ENCODE measurements at places on chromosomes 16 and 17.

DNA sequence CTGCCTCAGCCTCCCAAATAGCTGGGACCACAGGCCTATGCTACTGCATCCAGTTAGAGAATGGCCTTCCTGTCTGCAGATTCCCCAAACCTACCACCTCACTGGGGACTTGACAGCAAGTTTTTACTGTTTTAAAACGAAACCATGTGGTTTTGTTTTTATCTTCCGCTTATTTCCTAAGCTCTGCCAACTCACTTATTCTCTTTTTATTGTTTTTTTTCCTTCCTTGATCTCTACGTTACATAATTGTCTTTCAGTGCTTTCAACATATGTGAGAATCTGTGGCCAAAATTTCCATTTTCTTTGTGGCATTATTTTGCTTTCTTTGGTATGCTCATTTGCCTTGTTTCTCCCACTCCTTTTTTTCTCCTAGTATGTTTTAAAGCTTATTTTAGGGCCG is 14.6 kb upstream of the SLC38A7 start:
- DNase-seq: no peak

- no peak for DNase-seq
Observed at GRCh38 chr16:55349867-55350266, 25.9 kb downstream of the IRX6 start.

DNA sequence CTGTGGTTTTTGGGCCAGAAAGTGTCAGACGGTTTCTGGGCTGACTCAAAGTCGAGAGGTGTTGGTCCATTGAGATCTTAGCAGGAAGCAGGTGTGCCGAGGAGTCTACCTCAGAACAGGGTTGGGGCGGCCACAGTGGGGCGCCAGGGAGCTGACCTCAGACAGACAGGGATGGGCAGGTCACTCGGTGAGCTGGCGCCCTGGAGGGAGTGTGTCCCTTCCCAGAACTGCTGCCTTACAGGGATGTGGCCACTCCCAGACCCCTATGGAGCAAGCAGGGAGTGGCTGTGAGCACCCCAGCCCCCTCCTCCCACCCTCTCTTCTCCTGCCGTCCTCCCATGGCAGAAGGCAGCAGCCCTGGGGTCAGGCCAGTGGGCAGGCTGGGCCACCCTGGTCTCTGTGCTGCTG is 14.0 kb upstream of the DPEP1 start:
- no peak for DNase-seq

GRCh38 chr16:46650254-46650623 is 29.1 kb upstream of the SHCBP1 start:
- DNase-seq: no peak

GRCh38 chr16:15742716-15743115 is 92.7 kb downstream of the NDE1 start:
- no peak for DNase-seq

- DNase-seq: no peak
Observed at GRCh38 chr17:34579017-34579946, at the start of gene TMEM132E. TMEM132E (plus strand) TSS chr17:34579582; CDS start chr17:34581077, 1,495 bp downstream.

DNA sequence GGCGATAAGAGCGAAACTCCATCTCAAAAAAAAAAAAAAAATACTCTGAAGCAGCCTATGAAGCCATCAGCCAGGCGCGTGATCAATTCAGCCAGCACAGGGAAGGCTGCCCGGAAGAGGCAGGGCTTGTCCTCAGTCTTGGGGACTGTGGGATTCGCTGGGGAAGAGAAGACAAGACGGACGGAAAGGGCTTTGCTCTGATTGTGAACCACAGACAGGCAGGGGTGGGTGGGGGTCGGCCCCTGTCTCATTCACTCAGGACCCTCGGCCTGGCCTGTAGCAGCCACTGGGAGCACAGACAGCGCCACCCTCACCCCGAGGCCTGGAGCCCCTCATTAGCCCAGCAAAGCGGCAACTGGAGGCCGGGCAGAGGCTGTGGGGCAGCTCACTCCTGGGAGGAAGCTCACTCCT is 37.2 kb downstream of the ABR start:
- DNase-seq: no peak

DNA sequence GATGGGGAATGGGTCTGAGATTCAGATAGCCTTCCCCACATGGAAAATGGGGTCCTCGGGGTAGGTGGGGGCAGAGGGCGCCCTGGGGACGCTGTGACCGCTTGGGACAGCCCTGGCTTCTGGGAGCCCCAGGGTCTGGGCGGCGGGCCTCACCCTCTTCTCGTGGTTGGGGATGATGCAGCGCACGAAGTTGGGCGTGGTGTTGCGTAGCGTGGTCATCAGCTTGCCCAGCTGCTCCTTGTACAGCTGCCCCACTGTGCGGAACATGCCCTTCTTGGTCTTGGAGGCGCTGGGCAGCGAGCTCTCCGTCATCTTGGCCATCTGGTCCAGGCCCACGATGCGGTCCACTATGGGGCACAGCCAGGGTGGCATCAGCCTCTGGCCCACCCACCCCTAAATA is 99.9 kb downstream of the NDE1 start:
- DNase-seq: no peak

DNA sequence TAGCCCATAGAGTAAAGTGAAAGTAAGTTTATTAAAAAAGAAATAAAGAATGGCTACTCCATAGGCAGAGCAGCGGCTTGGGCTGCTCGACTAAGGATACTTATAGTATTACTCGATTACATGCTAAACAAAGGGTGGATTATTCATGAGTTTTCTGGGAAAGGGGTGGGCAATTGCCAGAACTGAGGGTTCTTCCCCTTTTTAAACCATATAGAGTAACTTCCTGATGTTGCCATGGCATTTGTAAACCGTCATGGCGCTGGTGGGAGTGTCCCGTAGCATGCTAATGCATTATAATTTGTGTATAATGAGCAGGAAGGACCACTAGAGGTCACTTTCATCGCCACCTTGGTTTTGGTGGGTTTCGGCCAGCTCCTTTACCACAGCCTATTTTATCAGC is 13.3 kb upstream of the GAS7 start:
- no peak for DNase-seq

DNA sequence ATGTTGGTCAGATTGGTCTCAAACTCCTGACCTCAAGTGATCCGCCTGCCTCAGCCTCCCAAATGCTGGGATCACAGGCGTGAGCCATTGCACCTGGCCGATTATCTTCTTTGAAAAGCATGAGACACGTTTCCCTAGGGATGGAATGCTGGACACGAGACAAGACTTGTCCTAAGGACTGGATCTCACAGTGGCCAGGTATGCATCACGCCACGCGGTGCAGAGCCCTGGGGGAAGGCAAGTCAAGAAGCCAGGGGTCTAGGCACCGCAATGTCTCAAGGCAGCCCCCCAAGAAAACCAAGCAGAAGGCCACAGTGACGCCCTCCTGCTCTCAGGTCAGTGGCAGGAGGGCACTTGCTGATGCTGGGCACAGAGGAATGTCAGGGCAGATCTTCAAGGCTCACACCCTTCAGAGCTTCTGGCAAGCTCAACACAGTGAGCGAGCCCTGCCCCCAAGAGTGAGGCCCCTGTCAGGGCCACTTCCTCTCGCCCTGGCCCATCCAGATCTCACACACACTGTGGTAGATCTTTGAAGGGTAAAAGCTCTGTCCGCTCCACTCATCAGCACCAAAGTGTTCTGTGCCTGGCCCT is 134.7 kb downstream of the ZNF778 start:
- DNase-seq: no peak

- DNase-seq: no peak
Observed at GRCh38 chr16:726438-727290, at the start of the genes CCDC78 and HAGHL. CCDC78 (minus strand) TSS chr16:726443; CDS start chr16:726367, 76 bp downstream. HAGHL (plus strand) TSS chr16:727106; CDS start chr16:727510, 404 bp downstream.

DNA sequence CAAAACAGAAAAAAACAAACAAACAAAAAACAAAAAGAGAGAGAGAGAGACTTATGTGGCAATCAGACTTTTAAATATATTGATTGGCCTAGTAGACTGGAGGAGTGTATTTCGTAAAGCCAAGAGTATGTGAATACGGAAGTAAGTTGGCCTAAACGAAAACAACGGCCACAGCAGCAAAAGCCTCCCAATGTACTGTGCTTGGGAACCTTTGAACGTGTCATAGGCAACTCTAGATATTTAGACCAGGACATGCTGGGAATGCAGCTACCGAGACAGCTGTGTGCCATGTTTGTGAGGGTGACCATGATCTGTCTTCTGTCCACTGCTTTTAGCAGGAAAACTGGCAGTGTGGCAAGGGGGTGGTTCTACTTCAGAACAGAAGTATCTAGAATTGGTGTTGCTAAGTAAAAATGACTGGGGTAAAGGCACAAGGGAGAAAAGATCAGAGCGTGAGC is 7.4 kb downstream of the MAF start:
- DNase-seq: no peak

DNA sequence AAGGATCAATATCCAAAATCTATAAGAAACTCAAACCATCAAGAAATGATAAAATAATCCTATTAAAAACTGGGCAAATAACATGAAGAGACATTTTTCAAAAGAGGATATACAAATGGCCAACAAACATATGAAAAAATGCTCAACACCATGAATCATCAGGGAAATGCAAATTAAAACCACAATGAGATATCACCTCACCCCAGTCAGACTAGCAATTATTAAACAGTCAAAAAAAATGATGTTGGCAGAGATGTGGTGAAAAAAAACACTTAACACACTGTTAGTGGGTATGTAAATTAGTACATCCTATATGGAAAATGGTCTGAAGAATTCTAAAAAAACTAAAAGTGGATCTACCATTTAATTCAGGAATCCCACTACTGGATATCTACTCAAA is 379.0 kb upstream of the SOX9 start:
- no peak for DNase-seq

DNA sequence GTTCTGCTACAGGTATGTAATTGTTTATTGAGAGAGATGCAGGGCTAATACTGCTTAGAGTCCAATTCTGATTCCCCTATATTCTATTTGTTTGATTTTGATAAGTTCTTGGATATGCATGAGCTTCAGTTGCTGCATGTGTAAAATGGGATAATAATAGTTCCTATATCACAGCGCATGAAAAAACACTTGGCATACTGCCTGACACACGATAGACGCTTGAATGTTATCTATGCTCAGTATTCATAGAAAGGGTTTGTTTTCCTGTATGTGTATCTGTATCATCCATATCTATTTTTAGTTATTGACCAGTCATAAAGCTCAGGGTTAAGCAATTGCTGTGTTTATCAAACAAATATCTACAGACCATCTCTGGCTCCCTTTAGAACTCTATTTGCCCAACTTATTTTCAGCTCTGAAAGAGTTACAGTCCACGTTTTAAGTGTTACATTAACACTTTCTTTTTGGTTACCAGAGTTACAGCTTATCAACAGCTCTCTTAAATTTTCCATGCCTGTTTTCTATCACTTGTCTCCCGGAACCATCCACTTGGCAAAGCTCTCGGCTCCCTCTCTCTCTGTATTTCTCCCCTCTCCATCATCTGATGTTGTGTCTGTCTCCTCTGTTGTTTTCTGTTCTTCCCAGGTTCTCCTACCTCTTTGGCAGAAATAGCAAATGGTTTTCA is 334.8 kb downstream of the CBLN1 start:
- DNase-seq: no peak

DNA sequence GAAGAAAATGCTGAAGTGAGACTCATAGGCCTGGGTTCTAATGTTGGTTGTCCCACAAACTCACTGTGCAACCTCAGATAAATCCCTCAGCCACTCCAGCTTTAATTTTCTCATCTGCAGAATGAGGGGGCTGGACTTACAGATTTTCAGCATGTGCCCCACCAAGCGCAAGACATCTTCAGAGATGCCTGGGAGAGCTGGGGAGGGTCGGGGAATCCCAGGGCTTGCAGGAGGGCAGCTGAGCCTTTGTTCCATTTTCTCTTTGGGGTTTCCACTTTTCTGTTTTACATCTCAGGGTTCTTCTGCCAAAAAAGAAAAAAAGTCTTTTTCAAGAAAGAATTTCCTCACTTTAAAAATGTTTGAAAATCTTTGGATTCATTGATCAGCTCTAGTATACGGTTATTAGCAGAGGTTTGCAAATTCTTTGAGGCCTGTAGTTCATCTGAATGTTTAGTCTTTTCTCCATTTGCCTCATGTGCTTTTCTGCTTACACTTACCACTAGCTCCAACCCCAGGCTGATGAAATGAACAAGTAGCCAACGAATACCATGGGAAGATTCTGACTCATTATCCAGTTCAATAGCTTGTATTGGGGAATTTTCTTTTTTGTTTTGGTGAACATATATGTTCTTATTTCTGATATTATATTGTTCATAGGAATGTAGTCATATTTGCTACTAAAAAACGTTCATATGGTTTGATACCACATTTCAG is 56.4 kb downstream of the CHD9 start:
- DNase-seq: no peak

DNA sequence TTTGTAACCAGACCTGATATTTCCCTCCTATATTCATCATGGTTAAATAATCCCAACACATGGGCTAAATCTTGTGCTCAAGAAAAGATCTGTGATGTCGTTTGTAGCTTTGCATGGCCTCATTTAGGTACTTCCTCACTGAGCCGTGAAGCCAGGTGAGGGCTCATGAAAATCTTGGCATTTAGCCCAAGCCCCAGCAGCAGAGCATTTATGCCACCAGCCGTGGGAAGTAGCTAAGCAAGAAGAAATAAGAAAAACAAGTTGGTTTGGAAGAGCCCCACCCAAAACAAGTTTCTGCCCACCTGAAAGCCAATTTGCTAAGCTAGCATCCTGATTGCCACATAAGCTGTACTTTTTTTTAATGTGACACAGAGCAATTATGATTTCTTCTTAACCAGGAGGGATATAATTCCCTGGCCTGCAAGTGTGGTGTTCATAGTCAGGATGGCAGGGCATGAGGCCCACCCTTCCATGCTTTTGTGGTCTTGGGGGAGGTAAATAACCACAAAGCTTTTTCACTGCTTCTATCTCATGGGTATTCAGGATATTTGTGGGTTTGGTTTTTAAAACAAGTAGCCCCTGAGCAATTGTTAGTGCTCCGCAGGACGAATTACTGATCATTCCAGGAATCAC is 10.5 kb downstream of the TMIGD1 start:
- DNase-seq: no peak

- no peak for DNase-seq
Observed at GRCh38 chr17:67256075-67256732, 11.2 kb upstream of the HELZ start.

GRCh38 chr17:41263212-41263611 is 2.0 kb upstream of the KRTAP9-6 start:
- no peak for DNase-seq

- peak; percentile 37 for DNase-seq
Observed at GRCh38 chr17:44940317-44940716, 7.3 kb downstream of the KIF18B start.

All from epithelial cell of proximal tubule (primary cell).